COR-L47 (cell line): ENCODE measurements at places on chromosomes 12 and 14.
A peak's percentile ranks its signal among the peaks of the same experiment; 100 is the strongest.

- DNase-seq, result no peak
Observed at GRCh38 chr12:70721216-70721615, 84.0 kb upstream of the PTPRB start.

DNA sequence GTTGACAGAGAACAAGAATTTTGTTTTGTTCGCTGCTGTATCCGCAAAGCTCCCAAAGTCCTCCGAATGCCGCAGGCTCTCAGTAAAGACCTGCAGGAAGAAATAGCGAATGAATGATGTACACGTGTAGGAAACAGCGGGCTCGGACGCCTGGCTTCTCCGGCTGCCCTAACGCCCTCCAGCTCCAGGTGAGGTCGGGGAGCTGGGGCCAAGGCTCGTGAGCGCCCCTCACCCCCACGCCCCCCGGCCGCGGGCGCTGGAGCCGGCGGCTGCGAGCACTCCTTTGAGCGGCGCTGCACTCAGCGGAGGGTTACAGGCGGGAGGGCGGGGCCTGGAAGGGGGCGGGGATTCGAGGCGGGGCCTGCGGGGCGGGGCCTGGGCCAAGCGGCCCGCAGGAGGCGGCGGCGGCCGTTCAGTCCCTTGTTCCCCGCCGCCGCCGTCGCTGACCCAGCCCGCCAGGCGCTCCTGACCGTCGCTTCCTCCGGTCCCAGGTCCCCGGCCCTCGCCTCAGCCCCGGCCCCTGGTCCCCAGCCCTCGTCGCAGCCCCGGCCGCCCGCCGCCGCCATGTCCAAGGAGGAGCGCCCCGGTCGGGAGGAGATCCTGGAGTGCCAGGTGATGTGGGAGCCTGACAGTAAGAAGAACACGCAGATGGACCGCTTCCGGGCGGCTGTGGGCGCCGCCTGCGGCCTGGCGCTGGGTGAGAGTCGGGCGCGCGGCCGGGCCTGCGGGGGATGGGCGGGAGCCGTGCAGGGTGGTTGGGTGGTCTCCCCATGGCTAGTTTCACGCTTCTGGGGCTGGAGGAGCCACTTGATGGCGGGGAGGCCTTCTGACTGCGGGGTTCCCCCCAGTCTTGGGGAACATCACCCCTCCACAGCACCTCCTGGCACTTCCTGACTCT is at the start of gene AACS:
Gene AACS, plus strand, starts transcription at position 415 of the 898 bp plus-strand sequence. Its CDS starts 150 bp downstream, at position 565.
- peak; percentile 63 for DNase-seq

GRCh38 chr12:54546511-54546910 is 2.9 kb upstream of the PDE1B start:
- DNase-seq, result no peak

DNA sequence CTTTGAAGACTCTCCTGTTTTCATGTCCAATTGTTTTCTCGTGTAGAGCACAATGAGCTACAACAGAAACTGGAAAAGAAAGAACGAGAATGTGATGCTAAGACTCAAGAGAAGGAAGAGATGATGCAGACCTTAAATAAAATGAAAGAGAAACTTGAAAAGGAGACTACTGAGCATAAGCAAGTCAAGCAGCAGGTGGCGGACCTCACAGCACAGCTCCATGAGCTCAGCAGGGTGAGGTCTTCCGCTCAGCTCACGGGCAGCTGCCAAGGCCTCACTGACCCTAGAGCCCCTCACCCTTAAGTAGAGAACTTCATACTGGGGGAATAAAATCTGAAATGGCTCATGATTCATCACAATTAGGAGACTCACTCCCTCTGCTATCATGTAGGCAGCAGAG is 134.7 kb downstream of the GPR135 start:
- DNase-seq, result no peak

DNA sequence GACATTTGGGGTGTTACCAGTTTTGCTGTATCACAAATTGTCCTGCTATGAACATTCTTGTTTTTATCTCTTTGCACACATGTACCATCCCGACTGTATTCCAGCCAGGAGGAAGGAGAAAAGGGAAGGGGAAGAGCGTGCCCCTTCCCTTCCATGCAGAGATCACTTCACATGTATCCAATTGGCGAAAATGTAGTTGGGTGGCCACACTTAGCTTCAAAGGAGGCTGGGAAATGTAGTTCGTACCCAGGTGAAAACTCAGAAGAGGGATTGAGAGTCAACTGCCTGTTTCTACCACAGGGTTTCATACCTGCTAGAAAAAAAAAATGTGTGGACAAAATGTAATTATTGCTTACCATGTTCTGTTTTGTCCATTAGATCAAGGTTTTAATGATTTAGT is 189.1 kb upstream of the PELI2 start:
- no peak for DNase-seq

GRCh38 chr14:61574514-61574807 is 120.9 kb upstream of the HIF1A start:
- no peak for DNase-seq

- DNase-seq, result no peak
Observed at GRCh38 chr12:41055875-41056577, 132.1 kb upstream of the PDZRN4 start.

- no peak for DNase-seq
Observed at GRCh38 chr12:51028813-51029150, 2.6 kb upstream of the SLC11A2 start.

GRCh38 chr12:1332327-1332726 is 262.1 kb downstream of the FBXL14 start:
- DNase-seq, result no peak

DNA sequence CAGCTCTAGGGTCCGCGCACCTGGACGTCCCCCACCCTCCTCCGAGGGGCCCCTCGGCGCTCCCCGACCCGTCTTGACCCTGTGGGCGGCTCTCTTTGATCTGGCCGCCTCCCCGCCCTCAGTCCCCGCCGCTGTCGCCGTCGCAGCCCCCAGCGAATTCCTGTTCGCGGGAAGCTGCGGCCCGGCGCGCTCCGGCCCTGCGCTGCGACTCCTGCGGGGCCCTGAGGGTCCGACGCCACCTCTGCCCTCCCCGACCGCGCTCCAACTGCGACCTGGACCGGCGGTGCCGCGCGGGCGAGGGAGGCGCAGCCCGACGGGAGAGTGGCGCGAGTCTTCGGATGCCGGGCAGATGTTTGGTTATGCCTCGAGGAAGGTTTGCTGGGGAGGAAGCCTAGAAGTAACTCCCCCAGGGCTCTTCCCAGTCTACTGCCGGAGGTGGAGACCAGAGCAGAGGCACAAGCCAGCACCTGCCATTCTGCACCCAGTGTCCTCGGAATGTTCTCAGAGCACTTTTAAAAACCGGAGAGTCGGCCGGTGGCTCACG is 440 bp upstream of the ISM2 start:
- DNase-seq, result no peak

GRCh38 chr14:92633724-92634123 is 114.7 kb downstream of the LGMN start:
- no peak for DNase-seq

DNA sequence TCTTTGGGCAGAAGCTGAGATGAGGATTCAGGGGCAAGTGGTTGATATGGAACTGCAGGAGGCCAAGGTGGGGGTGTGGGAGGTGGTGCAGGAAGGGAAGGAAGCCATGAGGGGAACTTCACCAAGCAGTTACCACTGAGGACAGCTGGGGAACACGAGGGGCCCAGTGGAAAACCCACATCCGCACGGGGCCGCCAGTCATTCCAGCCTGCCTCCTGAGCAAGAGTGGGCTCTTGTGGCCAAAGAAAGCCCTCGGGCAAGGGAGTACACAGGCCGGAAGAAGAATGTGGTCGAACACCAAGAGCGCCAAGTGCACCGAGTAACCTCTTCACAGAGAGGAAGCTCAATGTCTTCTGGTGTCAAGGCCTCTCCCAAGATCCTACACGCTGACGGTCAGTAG is 252.2 kb upstream of the FOXN3 start:
- DNase-seq, result no peak

- no peak for DNase-seq
Observed at GRCh38 chr14:22627506-22628263, 16.5 kb downstream of the OR6J1 start.

DNA sequence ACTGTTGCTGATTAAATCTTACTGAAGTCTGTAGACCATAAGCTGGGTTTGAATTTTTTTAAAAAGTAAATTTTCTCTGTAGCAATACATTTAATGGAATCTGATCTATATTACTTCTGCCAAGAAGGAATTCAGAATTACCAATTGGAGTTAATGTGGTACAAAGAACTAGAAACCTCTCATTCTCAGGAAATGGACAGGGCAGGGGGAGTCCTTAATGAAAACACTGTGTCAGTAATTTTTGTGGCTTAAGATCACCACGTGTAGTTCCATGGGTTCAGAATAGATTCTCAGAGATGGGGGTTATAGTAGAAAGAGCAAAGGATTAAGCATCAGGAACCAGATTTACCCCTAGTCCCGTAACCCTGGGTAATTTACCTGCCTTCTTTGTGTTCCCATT is 30.3 kb downstream of the FBXL14 start:
- no peak for DNase-seq

GRCh38 chr12:95412482-95413311 is 61.3 kb upstream of the METAP2 start:
- no peak for DNase-seq

DNA sequence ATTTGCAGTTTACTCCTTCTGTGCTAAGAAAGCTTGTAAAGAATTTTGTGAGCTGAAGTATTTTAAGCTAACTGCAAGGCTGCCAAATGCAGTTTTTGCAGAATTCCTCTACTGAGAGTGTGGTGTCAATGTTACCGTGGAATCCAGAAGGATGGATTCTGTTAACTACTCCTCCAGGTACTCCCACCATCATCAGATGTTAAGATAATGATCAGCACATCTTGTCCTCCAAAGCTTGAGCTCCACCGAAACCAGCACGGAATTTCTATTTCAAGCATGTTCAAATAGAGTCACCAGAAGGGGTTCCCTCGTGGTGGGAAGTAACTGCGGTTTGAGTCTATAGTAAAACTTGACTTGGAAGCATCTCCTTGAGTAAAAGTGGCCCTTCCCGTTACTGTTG is 64.3 kb upstream of the CDKN3 start:
- no peak for DNase-seq

- no peak for DNase-seq
Observed at GRCh38 chr14:102768223-102769048, 8.8 kb upstream of the TRAF3 start.

- no peak for DNase-seq
Observed at GRCh38 chr14:30410986-30411385, 148.0 kb upstream of the G2E3 start.

DNA sequence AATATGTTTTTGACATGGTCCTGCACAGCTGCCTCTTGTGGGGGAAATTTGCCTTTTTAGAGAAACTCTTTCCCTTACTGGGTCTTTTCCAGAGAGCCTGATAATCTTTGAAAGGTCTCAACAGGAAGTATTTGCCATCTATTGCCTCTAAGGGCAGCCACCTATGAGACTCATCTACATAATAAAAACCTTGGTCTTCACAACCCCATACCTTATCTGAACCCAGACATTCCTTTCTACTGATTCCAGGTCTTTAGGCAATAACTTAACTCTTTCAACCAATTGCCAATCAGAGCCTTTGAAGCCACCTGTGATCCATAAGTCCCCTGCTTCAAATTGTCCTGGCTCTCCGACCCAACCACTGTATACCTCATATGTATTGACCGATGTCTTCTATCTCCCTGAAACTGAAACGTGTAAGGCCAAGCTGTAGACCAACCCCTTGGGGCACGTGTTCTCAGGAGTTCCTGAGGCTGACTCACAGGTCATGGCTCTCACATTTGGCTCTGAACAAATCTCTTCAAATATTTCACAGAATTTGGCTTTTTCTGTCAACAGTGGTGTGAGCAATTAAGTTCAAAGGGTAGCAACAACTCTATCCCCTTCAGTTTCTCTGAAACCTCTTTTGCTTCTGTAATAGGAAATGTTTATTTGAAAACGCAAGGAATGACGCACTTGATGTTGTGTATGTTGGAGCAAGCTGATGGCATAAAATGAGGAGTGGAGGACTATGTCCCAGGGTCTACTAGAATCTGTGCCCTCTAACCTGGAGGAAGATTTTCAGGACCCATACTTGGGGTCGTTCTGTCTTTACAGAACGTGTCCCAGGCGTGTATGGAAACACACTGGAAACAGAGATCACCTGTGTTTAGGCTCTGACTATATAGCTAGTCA is 49.2 kb upstream of the EIF5 start:
- no peak for DNase-seq

GRCh38 chr14:21231020-21231652 is 38.1 kb downstream of the HNRNPC start:
- no peak for DNase-seq

DNA sequence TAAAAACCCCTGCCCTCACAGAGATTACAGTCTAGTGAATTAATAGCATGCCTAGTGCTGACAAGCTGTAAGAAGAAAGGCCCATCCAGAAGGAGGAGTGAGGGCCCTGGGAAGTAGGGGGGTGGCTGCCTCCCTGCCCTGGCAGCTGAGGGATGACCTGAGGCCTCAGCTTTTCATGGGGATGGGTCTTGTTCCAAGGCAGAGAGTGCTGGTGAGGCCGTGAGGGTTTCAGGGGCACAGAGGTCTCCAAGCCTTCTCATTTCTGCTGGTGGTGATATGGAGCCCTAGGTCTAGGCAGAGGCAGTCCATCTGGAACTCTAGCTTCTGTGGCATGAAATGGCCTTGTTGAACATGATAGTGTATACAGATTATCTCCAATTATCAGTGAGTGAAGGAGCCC is 114.4 kb downstream of the ZFP36L1 start:
- DNase-seq, result no peak

GRCh38 chr14:95496690-95497259 is 19.7 kb downstream of the SYNE3 start:
- no peak for DNase-seq

- no peak for DNase-seq
Observed at GRCh38 chr12:102917026-102917787, at the start of gene PAH. TSS of gene PAH (minus strand) at chr12:102917244. CDS start at chr12:102917130, 114 bp downstream.

DNA sequence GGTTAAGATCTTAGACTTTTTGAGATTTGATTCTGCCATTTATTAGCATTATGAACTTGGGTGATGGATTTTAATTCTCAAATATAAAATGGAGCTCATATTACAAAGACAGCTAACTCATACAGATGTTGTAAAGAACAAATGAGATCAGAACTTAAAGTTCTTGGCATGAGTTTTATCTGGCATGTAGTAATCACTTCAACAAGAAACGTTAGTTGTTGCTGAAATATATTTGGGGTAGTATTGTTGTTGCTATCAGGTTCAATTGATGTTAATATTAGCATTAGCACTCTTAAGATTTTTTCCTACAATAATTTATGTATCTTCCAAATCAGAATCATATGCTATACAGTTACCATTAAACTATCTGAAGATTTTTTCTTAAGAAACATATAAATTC is 71.0 kb downstream of the SLC6A15 start:
- no peak for DNase-seq
